Stimulated activated CD8-positive, alpha-beta memory T cell treated with anti-CD3 and anti-CD28 coated beads, Interleukin-15, amount 100 ng/mL, for 1 hour (primary cell): ENCODE measurements at places on chromosomes 12 and 14.

DNA sequence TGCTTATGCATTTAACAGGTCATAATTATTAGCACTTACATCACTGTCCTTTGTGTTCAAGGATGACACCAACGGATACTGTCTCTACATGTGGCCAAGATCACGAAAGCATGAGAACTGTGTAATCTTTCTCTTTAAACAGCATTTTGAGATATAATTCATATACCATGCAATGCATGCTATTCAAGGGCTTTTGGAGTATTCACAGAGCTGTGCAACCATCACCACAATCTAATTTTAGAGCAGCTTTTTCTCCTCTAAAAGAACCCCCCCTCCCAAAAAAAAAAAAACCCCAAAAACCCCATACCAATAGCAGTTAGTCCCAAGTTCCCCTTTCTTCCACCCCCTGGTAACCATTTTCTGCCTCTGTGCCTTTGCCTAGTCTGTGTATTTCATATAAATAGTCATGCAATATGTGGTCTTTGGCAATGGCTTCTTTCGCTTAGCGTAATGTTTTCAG, 60.6 kb downstream of the SPRING1 start:
- DNase-seq = no peak

- no peak for DNase-seq
These were observed 111.4 kb upstream of the NAP1L1 start for GRCh38 chr12:76195920-76196319.

DNA sequence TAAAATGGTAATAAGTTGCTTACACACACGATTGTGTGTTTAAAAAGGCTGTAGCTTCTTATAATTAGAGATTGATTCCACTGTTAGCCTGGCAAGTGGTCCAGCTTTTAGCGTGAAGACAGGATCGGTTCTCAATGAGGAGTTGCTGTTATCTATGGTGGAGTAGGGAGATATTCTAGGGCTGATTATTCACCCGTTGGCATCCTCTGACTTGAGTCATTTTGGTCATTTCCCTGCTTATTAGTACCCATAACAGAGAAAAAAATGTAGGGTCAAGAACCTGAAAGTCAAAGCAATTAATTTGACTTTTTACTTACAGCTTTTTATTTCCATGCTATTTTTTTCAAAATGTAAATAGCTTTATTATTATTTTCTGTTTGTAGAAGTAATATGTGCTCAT, 76.0 kb downstream of the KCNK13 start:
- no peak for DNase-seq

- DNase-seq = no peak
These were observed 91.9 kb downstream of the SLC24A4 start for GRCh38 chr14:92414690-92415445.

GRCh38 chr12:131827961-131828534, at the start of gene MMP17:
Gene MMP17, plus strand, starts transcription at chr12:131828393. Its CDS starts 102 bp downstream, at chr12:131828495.
- no peak for DNase-seq

DNA sequence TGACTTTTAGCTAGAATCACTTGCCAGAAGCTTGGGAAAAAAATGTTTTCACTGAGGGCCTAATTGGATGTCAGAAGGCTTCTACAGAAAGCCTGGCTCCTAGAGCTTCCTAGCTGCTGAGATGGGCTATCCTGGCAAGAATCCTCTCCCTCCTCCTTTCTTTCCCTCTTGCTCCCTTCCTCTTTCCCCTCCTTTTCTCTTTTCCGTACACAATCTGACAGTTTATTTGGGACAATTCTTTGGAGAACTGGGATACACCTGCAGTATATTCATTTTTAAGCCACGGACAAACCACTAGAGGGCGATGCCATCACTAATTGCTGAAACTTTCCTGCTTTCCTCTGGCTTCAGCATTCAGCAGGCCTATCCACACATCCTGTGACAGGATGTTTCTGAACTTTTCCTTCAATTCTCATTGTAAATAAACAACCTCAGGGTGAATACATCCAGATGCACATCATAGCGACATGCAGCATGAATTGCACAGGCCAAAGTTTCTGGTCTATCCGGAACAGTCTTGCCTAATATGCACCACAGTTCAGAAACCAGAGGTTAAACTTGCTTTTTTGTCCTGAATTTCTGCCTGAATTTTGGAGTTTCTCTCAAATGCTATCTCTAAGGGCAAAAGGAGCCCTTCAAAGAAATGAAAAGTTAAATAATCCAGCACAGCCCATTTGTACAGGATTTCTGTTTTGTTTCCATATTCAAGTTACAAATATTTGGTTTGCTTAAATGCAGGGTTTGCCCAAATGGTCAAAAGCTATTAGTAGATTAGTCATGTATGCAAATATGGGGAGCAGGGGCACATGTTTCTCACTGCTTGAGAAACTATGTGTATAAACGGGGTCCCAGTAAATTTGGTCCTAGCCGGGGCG, 142.8 kb downstream of the PAWR start:
- DNase-seq = no peak

- no peak for DNase-seq
These were observed 112.5 kb downstream of the ALX1 start for GRCh38 chr12:85392508-85392907.

DNA sequence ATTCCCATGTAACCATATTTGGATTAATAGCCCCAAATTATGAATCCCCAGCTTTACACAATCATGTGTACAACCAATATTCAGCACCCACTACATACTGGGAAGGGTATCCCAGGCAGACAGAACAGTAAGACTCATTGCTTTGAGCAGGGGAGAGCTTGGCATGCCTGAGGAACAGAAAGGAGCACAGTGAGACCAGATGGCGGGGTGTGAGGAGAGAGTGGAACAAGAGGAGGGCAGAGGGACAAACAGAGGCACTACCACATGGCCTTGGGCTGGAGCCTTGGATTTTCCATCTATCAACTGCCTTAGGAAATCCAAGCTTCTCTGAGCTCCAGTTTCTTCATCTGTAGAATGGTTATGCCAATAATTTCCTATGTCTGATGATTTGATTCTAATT, 3.8 kb downstream of the DGKA start:
- DNase-seq = no peak

DNA sequence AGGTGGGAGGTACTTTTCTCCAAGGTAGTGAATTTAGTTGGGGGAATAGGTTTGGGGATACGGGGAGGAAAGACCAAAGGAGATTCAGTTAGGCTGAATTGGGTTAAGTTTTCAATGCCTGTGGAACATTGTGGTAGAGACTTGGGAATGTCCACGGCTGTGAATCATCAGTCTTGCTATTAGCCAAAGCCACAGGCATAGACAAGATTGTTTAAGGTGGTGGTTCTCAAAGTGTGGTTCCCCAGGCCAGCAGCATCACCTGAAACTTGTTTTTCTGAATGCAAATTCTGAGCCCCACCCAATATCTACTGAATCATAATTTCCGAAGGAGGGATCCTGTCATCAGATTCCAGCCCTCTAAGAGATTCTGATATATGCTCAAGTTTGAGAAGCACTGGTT, 316.2 kb downstream of the EGLN3 start:
- DNase-seq = no peak

GRCh38 chr14:55401751-55402150, 9.9 kb downstream of the ATG14 start:
- no peak for DNase-seq

GRCh38 chr14:81831128-81831820, 297.6 kb upstream of the SEL1L start:
- no peak for DNase-seq

- no peak for DNase-seq
These were observed 22.4 kb upstream of the LRRK2 start for GRCh38 chr12:40202095-40203059.

- DNase-seq = no peak
These were observed 150.9 kb downstream of the TBX5 start for GRCh38 chr12:114254998-114255397.

DNA sequence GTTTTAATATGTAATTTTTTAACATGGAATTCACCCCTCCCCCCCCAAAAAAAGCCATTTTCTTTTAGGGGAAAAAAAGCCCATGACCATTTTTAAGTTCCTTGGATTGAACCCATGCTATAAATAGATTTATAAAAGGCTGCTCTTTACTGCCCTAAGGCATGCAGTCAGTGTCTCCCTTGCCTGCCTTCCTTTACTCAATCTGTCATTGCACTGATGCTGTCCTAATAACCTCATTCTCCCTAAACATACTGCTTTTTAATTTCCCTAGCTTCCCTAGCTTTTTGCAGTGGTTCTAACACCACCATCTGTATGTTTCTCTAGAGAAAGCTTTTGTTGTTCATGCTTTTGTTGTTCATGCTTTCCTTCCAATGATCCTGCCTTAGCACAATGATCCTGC, 83.0 kb downstream of the SLC2A13 start:
- no peak for DNase-seq

- no peak for DNase-seq
These were observed 42.1 kb downstream of the FOXN3 start for GRCh38 chr14:89374908-89375307.

DNA sequence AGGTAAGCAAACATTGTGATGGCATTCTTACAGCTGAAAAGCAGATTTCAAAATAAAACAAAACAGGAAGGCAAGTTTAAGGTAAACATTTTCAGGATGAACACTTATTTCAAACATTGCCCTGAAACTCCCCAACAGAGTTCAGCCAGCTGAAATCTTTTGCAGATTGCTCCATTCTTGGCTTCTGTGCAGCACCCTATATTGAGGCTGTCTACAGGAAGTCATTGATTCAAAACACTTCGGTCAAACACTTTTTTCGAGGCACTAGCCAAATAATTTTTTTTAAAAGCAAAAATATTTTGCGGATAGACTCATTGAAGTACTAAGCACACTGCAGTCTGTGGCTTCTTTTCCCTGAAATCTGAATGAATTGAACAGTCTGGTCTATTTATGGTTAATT, 318.1 kb upstream of the PDE3A start:
- DNase-seq = no peak

DNA sequence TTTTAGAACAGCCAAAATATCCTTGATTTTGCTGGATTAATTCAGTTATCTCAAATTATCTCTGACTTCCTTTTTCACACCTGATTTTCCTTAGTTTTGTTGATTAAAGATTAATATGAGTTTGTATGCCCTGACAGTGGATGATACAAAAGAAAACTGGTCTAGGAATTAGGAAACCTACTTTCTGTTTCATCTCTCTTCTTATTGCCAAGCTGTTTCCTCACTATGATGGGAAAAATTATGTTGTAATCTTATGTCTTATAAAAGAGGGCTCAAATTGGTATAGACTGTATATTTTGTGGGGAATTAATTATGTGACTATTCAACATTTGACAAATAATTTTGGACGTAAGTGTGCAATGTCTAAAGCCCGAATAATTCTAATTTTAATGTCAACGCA, 271.6 kb downstream of the FBXL14 start:
- no peak for DNase-seq

DNA sequence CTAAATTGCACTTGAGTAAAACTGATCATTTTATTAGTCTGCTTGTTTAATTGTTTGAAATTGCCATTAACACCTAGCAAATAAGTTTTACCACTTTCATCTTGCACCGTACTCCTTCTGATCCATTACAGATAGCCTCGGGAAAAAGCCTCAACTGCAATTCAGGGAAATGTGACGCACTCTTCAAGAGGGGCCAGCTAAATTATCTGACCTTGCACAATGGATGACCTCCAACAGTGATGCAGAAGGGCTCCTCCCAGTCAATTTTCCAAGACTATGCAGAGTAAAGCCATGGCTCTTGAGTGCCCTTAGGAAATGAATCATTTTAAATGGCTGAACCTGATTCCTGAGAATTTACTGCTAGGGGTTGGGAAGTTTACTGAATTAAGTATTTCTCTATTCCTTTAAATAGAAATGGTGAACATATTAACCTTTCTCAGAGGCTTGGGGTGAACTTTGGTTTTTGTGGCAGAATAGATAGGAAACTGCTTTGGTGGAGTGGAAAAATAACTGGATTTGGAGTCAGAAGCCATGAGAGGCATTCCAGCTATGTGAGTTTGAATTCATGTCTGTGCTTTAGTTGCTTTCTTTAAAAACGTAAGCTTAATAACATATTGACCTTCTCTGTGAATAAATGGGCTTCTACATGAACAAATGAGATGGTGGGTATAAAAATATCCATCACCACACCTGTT, 64.8 kb upstream of the OVCH1 start:
- DNase-seq = no peak

DNA sequence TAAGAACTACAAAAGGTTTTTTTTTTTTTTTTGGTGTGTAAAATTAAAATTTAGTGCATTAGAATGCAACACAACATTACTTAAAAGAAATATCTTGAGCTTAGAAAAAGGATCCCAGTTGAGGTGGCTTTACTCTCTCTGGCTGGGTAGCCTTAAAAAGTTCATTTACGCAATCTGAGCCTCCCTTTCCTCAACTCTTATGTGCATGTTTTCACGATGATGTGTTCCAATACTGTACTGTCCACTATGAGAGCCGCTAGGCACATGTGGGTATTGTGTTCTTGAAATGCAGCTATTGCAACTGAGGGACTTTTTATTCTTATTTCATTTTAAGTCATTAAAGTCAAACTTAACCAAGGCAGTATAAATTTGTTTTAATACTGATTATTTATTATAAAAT, 460.9 kb upstream of the SYT1 start:
- no peak for DNase-seq

DNA sequence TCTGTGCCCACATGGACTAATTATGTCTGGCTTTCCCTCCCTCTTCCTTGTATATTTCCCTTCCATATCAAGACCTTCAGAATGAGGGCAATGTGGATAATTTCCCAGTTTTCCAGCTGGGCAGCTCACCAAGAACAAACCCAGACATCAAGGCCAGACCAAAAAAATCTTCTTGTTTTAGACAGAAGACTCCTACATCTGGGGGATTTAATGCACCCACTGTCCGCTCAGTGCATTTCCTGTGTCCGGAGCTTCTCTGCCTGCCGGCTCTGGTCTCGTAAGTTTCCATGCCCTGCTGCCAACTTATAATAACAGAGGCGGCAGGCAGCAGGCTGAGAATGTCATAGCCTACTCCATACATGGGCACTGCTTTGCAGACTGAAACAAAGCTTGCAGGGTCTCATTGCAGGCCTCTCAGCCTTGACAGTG, 207.2 kb upstream of the BCL2L14 start:
- DNase-seq = no peak

DNA sequence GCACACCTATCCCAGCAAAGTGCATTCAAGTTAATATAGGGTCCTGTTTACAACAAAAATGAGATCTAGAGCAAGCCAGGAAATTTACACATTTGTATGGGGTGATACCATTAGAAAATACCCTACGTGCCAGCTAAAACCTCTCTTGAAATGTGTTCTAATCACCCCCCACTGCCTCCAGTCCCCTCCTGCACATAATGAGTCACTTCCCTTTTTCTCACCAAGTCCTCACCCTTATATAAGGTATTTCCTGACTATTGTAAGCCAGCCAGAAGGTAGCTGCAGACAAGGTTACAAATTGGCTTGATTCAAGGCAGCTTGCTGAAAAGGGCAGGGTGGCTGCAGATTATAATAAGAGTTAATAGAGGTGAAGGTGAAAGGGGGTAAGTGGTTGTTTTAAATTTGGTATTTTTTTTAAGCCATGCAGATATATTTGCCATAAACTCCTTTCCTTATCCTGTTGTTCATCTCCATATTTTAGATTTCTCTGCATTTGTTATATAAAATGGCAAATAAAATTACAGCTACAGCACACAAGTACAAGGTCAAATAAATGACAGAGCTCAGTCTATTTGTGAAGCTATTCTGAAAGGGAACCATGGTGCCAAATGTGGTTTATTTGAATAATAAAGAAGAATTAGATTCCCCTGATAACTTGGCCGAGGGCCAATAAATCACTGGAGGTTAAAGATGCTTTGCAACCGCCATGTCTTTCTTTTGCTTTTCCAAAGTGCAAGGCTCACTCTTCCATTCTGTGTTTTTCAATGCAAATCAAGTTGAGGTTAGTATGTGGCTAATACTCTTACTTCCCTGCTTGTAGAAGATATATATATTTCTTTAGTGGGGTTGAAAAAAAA, 385.9 kb downstream of the EGLN3 start:
- DNase-seq = no peak

- peak; percentile 70 for DNase-seq
These were observed at the start of gene PRDM4 for GRCh38 chr12:107760809-107761501. Gene PRDM4, minus strand, starts transcription at chr12:107761137. Its CDS starts 622 bp downstream, at chr12:107760515.
